ENCODE measurements at places on chromosomes 13 and 19. TPM values are rescaled to one million over a fixed set of nuclear protein-coding genes. Genes with fewer than 3 reads are reported as not detected.

GRCh38 chr13:44274771-44275205 is 98.8 kb upstream of the SERP2 start:
- no peak for DNase-seq

- no peak for DNase-seq
Measured at GRCh38 chr19:33477781-33478180, 43.8 kb downstream of the PEPD start.

KIR2DL4 gene
- polyA plus RNA-seq, result not detected

LRRC4B gene
- 15.7 TPM for polyA plus RNA-seq

GFY gene
- not detected for polyA plus RNA-seq

- peak; percentile 93 for DNase-seq
Measured at GRCh38 chr19:2427429-2428320, at the start of gene TIMM13. Gene TIMM13, minus strand, starts transcription at chr19:2427586. Its CDS starts 53 bp downstream, at chr19:2427533.

DNA sequence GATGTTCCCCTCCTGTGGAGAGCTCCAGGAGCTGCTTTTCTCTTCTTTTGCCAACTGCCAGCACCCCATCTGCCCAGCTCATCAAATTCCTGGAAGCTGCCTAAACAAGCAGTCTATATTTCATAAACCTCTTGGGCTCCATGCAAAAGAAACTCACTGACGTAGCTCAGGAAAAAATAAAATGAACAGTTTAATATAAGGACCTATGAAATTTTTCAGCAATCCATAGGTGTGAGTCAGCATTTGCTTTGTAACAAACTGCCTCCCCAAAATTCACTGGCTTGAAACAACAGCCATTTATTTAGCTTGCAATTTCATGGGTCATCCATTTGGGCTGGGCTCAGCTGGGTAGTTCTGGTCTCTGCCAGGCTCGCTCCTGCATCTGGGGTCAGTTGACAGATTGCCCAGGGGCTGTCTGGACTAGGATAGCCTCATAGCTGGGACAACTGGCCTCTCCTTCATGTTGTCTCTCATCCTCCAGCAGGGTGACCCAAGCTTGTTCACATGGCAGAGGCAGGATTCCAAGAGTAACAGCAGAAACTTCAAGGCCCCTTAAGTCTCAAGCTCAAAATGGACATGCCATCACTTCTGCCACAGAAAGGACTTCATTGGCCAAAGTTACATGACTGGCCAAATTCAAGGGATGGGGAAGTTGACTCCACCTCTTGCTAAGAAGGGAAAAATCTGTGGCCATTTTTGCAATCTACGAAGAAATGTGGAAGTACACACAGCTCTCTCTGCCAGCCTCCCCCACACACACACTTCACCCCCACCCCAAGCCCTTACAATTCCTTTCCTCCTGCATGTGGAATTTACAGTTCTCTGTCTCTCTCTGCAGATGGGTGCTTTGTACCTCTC is 7.9 kb upstream of the PVR start:
- DNase-seq, result no peak

DNA sequence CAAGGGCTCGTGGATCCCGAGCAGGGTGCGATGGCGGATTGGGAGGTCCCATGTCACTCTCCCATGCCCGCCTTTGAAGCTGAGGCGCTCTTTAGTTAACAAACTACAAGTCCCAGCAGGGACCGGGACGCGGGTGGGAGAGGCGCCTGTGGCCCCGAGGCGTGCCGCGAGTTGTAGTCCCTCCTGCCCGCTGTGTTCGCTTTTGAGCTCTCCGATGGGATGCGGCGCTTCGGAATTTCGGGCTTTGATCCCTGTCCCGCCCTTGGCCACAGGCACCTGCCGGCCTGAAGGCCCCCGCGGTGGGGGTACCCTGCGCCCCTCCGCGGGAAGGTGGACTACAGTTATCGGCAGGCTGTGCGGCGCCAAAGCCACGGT is 11.0 kb downstream of the CYTH2 start:
- DNase-seq, result no peak

Measured in left renal pelvis (tissue), 4 donors.